ENCODE measurements at places on chromosomes 12 and 14.

DNA sequence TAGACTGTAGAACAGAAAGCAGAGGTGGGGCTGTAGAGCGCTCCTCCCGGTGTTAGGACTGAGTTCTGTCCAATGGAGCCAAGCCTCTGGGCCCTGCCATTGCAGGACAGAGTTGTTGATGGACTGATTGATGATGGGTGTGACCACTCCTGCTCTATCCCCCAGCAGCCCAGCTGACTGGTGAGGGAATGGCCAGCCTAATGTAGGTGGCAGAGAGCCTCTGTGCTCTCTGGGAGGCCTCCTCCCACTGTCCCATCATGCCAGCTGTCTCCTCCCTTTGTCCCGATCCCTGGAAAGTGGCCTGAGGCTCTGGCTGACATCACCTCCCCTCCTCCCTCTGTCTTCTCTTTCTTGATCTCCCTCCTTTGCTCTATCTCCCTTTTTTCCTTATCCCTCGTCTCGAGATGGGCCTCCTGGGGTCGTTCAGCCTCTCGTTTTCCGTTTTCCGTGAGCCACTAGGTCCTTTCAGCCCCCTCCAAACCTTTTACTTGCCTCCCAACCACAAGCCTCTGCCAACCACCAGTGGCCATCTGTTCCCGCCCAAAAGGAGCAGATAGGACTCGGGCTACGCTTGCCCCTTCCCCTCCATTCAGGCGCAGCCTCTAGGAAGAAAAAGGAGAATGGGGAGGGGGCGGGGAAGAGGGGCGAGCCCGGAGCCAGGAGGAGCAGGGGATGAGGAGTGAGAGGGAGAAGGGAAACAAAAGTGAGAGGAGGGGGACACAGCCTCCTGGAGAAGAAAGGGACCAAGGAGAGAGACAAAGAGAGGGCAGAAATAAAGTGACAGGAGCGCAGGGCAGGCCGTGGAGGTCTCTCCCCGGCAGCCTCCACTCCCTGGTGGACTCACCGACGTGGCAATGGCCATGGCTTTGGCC, 572 bp downstream of the EFS start:
- H3K4me3 ChIP-seq: no peak overlapping the region
- no peaks in the 10 kb centered on the region for H3K4me1 ChIP-seq
- DNase-seq: no peak
- H3K36me3 ChIP-seq: no peaks in the 10 kb centered on the region

- H3K27me3 ChIP-seq: no peaks in the 10 kb centered on the region
- peaks cover 18% of the 10 kb centered on the region for H3K4me1 ChIP-seq
- H3K27ac ChIP-seq: no peak overlapping the region
- DNase-seq: no peak
- H3K36me3 ChIP-seq: peaks cover 3% of the 10 kb centered on the region
Observed at GRCh38 chr14:75040507-75040906, 10.8 kb downstream of the MLH3 start.

DNA sequence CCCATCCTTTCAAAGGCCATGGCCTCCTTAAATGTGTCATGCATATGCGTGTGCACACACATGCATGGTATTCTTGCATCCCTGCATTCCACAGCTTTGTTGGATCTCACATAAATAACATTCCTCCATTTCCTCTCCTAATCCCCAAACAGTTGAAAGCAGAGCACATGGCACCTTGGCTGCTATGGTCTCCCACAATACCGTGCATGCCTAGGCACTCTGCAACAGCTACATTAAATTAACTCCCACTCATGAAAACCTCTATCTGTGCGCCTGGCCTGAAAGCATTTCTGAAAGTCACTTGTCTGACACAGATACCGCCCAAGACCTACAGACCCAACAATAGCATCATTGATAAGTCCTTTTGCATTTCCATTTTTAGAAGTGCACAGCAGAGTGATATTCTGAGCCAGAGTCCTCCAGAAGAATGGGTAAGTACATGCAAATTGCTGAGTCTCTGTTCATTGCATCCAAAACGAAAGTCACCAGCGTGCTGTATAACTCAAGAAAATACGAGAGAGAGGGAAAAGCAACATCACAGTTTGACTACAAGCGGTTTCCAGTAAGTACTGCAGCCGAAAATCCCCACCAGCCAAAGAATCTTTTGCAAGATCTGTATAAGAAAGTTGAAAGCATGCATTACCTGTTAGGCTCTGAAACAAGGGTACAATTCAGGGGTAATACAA, 436 bp downstream of the ASB2 start:
- no peak for DNase-seq
- H3K4me3 ChIP-seq: no peak overlapping the region
- no peaks in the 10 kb centered on the region for H3K4me1 ChIP-seq
- no peaks in the 10 kb centered on the region for H3K36me3 ChIP-seq

GRCh38 chr12:105420046-105420445, 89.6 kb downstream of the C12orf75 start:
- H3K4me3 ChIP-seq: no peak overlapping the region
- no peaks in the 10 kb centered on the region for H3K4me1 ChIP-seq
- H3K27me3 ChIP-seq: no peaks in the 10 kb centered on the region
- no peaks in the 10 kb centered on the region for H3K36me3 ChIP-seq
- no peak for DNase-seq

DNA sequence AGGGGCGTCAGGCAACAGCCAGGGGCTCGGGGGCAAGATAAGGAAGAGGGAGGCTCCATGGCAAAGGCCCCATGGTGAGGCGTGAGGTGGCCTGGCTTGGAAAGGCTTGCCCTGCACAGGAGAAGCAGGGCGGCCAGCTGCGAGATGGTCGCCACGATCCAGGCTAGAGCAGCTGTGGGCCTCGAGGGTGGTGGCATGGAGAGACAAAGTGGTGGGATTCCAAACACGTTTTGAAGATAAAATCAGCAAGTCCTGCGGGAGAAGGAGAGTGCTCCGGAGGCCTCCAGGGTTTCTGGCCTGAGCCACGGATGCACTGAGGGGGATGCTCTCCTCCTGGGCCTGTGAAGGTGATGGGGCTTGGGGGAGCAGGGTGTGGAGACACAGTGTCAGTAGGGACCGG, 20.5 kb upstream of the DLK1 start:
- H3K27me3 ChIP-seq: no peaks in the 10 kb centered on the region
- H3K36me3 ChIP-seq: no peaks in the 10 kb centered on the region
- H3K4me3 ChIP-seq: no peak overlapping the region
- no peak overlapping the region for H3K27ac ChIP-seq
- no peak for DNase-seq
- H3K4me1 ChIP-seq: peaks cover 26% of the 10 kb centered on the region

- H3K36me3 ChIP-seq: no peaks in the 10 kb centered on the region
- H3K4me3 ChIP-seq: no peak overlapping the region
- H3K4me1 ChIP-seq: no peaks in the 10 kb centered on the region
- H3K27me3 ChIP-seq: no peaks in the 10 kb centered on the region
Observed at GRCh38 chr12:97476255-97476654, 13.7 kb downstream of the RMST start.

DNA sequence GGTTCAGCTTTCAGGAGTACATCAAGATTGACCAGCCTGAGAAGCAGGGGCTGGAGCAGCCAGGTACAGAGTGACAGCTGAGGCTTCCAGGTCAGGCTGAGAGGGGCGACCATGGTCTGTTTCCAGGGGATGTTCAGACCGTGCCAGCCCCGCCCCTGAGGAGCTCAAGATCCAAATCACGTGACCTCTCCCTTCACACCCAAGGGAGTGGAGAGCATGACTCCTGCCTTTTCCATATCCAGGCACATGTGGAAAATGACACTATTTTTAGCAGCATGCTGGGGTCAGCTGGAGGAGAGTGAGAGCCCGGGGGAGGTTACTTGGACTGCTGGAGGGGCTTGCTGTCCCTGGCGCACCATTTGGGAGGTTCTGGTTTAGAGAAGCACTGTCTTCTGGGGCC, 92.7 kb downstream of the B4GALNT3 start:
- H3K4me1 ChIP-seq: no peaks in the 10 kb centered on the region
- H3K27me3 ChIP-seq: no peaks in the 10 kb centered on the region
- no peak overlapping the region for H3K4me3 ChIP-seq
- no peaks in the 10 kb centered on the region for H3K36me3 ChIP-seq
- H3K27ac ChIP-seq: no peak overlapping the region

DNA sequence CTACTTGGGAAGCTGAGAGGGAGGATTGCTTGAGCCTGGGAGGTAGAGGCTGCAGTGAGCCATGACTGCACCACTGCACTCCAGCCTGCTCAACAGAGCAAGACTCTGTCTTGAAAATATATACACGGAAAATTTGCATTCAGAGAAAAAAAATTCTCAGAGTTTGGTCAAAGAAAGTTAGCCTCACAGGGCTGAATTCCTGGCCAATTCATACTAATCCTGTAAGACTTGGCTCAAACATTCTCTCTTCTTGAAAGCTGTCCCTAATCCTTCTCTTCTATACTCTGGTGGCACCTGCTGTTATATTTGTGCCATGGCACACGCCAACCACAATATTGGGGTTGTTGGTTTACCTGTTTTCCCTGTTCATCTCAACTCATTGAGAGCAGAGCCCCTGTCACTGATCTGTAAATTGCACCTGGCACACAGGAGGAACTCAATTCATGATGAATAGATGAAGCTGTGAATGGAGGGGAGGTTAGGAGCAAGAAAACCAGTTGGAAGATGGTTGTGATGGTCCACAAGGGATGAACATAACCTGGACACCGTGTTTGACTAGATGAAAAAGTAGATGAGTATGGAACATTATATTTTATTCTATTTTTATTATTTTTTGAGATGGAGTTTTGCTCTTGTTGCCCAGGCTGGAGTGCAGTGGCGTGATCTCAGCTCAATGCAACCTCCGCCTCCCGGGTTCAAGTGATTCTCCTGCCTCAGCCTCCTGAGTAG, 36.8 kb upstream of the SPTSSA start:
- H3K4me1 ChIP-seq: no peaks in the 10 kb centered on the region
- no peaks in the 10 kb centered on the region for H3K27me3 ChIP-seq

DNA sequence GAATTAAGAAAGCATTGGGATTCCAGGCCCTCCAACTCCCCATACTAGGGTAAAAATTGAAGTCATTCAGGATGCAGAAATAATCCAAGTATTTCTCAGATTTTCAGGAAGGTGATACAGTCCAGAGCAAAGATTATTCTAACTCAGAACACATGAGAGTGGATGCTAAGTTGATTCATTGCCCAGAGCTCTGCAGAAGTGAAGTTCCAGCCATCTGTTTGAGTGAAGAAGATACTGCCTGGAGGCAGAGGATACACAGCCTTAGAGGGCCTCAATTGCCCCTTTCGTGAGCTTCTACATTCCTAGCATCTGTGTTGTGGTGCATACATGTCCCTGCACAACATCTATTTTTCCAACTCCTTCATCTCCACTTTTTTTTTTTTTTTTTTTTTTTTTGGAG, 36.9 kb upstream of the SMUG1 start:
- no peak overlapping the region for H3K27ac ChIP-seq
- no peaks in the 10 kb centered on the region for H3K27me3 ChIP-seq
- H3K4me3 ChIP-seq: no peak overlapping the region
- DNase-seq: no peak

DNA sequence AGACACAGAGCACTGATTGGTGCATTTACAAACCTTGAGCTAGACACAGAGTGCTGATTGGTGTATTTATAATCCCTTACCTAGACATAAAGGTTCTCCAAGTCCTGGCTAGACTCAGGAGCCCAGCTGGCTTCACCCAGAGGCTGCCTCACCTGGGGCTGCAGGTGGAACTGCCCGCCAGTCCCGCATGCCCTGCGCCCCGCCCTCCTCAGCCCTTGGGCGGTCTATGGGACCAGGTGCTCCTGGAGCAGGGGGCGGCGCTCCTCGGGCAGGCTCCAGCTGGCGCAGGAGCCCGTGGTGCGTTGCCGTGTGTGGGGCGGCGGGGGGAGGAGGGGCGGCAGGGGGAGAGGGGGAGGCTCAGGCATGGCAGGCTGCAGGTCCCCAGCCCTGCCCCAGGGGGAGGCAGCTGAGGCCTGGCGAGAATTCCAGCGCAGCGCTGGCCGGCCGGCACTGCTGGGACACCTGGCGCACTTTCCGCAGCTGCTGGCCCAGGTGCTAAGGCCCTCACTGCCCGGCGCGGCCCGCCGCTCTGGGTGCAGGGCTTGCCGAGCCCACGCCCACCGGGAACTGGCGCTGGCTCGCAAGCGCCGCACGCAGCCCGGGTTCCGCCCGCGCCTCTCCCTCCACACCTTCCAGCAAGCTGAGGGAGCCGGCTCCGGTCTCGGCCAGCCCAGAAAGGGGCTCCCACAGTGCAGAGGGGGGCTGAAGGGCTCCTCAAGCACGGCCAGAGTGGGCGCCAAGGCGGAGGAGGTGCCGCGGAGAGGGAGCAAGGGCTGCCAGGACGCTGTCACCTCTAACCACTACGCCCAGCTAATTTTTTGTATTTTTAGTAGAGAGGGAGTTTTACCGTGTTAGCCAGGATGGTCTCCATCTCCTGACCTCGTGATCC, 3.1 kb upstream of the SLCO1B3 start:
- H3K4me3 ChIP-seq: no peak overlapping the region
- no peaks in the 10 kb centered on the region for H3K36me3 ChIP-seq
- no peak for DNase-seq
- no peaks in the 10 kb centered on the region for H3K27me3 ChIP-seq
- no peaks in the 10 kb centered on the region for H3K4me1 ChIP-seq

GRCh38 chr12:99810718-99811593, 163.4 kb downstream of the GARIN6 start:
- H3K27me3 ChIP-seq: no peaks in the 10 kb centered on the region
- H3K4me3 ChIP-seq: no peak overlapping the region
- DNase-seq: no peak
- no peaks in the 10 kb centered on the region for H3K36me3 ChIP-seq
- H3K27ac ChIP-seq: no peak overlapping the region

DNA sequence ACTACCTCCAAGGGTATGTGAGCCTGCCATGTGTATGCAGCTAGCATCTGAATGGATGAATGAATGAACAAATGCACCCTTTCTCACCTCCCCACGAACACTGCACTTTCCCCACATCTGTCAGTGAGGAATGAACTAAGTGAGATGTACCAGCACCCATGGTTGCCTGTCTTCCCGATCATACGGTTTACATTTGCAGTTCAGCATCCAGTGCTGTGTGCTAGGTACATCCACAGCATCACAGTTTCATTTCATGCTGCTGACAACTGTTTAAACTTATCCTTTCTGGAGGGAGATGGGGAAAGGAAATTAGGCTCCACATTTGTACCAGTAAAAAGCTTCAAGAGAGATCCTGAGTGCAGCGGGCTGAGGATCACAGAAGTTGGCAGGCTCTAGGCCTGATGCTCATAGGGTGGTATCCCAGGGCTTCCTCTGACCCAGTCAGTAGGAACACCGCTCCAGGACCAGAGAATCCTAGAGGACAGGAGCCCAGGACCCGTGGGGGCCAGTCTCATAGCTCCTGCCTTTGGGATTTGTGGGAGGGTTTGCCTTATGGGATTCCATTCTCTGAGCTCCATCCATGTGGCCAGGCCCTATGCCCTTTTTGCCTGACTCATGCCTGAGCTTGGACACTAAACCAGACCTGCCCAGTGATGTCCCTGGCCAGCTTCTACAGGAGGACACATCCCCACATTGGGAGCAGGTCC, 294.5 kb downstream of the CACNA1C start:
- no peak overlapping the region for H3K4me3 ChIP-seq
- no peak overlapping the region for H3K27ac ChIP-seq
- no peaks in the 10 kb centered on the region for H3K4me1 ChIP-seq
- H3K36me3 ChIP-seq: no peaks in the 10 kb centered on the region
- DNase-seq: no peak
- H3K27me3 ChIP-seq: no peaks in the 10 kb centered on the region
